Hepatic stellate cell (primary cell): ENCODE measurements at places on chromosomes 11 and 22.

- no peak for DNase-seq
Observed at GRCh38 chr11:15500643-15501042, 385.9 kb downstream of the INSC start.

DNA sequence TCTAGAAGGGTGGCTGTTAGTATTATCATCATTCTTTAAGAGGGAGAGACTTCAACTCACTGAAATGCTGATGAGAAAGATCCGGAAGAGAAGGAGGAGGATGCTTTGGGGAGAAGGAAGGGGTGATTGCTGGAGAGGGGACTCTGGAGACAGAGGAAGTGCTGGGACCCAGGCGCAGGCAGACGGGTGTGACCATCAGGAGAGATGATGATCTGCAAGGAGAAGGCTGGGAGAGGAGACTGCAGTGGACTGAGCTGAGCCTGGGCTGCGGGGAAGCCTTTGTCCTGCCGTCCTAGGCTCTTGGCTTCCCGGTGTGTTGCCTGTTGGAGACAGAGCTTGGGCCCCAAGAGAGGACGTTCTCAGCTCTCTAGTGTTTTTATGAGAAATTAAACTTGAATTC is 22.6 kb downstream of the RASD2 start:
- no peak for DNase-seq

GRCh38 chr11:134994431-134994830 is 582.4 kb upstream of the B3GAT1 start:
- no peak for DNase-seq

DNA sequence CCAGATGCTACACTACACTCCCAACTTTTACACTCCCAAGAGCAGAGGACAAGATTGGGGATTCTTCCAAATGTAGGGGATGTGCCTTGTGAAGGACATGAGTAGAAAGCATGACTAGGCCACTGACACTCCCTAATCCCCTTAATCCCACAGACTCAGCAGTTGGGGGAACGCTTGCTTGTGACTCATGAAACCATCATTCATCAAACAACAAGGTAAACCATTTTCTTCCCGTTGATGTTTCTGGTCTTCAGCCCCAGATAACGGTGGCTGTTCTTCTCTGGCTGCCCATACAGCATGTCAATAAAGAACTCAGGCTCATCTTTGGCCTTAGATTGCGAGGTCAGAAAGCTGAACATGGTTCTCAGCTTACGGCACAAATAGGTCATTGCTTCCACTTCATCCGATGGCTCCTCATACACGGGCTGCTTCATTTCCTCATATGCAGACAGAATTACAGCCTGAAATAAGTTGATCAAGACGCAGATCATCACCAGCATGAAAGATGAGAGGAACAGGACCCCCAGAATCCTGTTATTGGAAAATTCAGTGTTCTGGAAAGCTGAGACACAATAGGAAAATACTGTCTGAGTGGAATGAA is 6.4 kb upstream of the CDPF1 start:
- no peak for DNase-seq
